ENCODE measurements at places on chromosomes 6 and 20.

DNA sequence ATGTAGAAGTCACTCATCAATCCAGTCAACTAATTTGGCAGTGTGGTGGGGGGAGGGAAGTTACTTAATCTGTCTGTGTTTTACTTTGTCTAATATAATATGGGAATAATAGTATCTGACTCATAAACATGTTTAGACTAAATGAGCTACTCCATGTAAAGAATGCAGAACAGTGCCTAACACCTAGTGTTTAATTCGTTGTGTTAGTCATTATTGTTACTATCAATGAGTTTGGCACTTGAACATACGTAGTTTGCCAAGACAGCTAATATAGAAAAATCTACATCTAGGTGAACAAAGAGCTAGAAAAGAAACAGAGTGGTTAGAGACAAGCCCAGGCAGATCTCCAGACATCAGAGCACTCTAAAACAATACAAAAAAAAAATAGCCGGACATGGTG is 49.1 kb downstream of the IRAK1BP1 start:
- no peak for DNase-seq

DNA sequence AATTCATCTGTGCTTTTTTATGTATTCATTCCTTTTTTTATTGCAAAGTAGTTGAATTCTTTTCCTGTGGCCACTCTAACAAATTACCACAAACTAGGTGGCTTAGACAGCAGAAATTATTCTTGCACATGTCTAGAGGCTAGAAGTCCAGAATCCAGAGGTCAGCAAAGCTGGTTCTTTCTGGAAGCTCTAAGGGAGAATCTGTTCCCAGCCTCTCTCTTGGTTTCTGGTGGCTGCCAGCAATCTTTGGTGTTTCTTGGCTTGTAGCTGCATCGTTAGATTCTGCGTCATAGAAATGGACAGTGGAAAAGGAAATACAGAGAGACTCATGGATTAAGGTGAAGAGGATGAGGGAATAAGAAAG is 39.3 kb downstream of the GSTA2 start:
- no peak for DNase-seq

DNA sequence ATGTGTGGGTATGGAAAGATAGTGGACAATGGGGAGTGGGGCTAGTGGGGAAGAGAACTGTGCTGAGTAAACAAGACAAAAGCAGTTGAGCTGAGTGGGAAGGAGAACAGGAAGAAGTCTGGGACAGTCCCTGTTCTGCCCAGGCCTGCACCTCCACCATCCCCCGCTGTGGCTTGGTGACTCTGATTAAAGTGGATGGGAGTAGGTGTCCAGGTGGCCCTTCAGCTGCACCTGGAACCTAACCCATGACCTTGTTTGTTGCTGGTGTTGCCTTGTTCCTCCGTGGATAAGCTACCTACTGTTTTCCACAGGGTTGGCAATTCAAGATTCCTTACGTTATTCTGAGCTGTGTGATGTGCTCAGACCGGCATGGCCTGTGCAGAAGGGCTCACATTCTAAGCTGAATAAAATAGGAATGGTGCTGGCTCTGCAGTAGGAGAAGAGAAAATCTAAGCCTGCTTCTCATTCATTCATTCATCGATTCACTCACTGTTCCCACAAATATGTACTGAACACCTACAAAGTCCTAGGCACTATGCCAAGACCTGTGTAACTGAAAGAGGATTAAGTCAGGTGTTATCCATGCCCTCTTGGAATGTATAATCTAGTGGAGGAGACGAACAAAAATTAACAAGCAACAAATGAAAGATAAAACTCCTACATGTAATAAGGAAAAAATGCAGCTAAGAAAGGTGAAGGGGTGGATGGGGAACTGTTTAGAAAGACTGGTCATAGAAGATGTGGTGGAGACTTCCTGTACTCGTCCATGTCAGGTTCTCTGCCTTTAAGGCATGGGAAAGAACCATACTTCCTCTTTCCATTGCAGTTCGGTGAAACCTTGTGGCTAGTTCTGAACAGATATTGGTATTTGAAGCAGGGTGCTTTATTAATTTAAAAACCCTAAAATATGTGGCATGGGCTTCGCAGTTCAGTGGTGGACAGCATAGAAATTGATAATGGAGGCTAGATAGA is 10.1 kb upstream of the CALHM6 start:
- no peak for DNase-seq

GRCh38 chr6:42105156-42105648 is 37.2 kb downstream of the C6orf132 start:
- DNase-seq, result no peak

DNA sequence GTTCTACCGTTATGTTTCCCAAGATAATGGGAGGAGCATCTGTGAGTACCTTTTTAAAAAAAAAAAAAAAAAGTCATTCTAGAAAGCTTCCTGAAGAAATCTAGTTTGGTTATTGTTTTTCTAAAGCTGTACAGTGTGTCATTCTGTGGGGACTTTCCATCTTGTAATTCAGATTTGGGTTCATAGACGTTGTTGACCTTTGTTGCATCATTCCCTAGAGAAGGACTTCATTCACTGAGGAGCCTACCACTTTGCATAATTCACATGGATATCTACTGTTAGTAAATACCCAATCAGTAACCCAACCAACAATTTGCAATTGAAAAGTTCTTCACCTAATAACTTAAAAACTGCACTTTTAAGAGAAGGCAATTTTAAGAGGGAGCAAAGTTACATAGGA is 60.1 kb downstream of the RPP40 start:
- no peak for DNase-seq

GRCh38 chr6:51495096-51495495 is 592.3 kb downstream of the PKHD1 start:
- DNase-seq, result no peak

DNA sequence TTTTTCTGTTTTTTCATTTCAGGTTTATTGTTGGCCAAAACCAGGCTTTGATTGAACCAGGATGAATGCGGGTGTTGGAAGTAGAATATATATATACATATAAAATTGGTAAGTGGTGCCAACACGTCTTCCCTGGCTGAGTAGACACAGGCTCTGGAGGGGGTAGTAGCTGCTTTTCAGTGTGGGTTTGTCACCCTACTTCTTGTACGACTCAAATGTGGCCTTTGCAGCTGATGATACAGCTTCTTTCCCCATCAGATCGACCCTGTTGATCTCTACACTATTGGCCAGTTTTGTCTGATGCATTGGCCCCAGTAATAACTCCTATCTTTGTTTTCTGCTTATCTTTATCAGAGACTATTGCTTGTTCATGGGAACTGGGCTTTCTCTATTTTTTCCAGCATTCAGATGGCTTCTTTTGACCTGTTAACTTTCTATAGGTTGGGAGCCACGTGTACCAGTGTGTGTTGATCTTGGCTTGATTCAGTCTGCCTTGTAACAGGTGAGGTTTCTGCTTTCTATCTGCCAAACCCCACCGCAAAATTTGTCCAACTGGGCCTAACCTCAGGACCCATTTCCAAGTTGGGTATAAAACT is 2.7 kb upstream of the ZNFX1 start:
- no peak for DNase-seq

DNA sequence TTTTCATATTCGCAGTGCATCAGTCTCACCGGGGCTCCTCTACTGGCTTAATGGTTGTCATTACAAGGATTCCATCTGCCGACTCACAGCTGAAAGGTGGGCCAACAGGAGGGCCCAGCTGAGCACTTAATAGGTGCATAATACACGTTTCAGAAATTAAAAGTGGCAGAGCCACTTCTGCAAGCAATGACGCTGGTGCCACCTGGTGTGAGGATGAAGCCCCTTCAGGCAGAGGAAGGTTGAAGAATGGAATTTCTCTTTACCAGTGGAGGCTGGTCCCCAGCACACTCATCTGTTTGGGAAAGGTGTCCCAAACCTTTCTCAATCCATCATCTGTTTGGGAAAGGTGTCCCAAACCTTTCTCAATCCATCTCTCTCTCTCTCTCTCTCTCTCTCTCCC is 8.2 kb upstream of the STMND1 start:
- no peak for DNase-seq

DNA sequence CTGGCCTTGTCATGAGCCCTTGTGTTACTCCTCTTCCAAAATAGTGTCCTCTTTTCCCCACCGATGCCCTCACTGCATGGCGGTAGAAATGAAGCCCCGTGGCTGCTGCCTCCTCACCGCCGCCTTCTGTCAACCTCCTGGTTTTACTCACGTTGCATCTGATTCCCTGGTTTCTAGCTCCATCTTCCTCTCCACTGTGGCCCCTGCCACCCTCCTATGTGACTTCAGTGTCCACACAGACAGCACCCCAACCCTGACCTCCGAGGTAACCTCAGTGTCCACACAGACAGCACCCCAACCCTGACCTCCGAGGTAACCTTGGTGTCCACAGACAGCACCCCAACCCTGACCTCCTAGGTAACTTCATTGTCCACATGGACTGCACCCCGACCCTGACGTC is 122.8 kb upstream of the THBS2 start:
- no peak for DNase-seq

- DNase-seq, result no peak
Observed at GRCh38 chr6:19492636-19493405, 344.3 kb upstream of the ID4 start.

GRCh38 chr20:50569864-50570836 is 60.0 kb downstream of the PTPN1 start:
- no peak for DNase-seq

DNA sequence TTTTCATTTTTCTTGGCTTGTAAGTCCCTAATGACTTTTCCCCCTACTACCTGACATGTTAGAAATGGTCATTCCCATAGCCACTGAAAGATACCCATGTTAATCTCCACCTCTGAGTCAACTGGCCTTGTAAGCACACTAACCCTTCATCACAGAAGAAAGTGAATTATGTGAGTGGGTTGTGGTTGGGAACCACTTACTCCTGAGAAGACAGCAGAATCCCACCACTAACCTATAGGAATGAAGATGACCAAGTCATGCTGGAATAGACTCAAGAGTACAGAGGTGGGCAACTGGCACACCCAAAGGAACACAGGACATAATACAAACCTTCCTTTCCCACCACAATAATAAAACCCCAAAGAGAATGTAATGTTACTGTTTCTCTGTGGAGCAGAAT is 30.1 kb downstream of the RAMACL start:
- DNase-seq, result no peak
